Placental pericyte (primary cell): ENCODE measurements at places on chromosomes 7 and 10. TPM values are rescaled to one million over a fixed set of nuclear protein-coding genes. Genes with fewer than 3 reads are reported as not detected.

Gene ASB10
- not detected in 2 replicates for total RNA-seq

Gene EFCAB10
- under 0.01 TPM in 1 of 2 replicates, not detected in the other for total RNA-seq

Gene HOXA6
- total RNA-seq, result 0.22 and 4.3 TPM in 2 replicates

Gene OR2A42
- not detected in 2 replicates for total RNA-seq
